SK-N-SH treated with all-trans-retinoic acid at 6 μM for 48 hours (cell line): ENCODE measurements at places on chromosomes 4 and X.

- ATAC-seq: no peak
Observed at GRCh38 chr4:126719852-126720251, 912.9 kb upstream of the INTU start.

GRCh38 chr4:87038837-87039615, 104.2 kb downstream of the AFF1 start:
- ATAC-seq: peak; percentile 99

GRCh38 chr4:167614866-167615265, 380.6 kb upstream of the SPOCK3 start:
- ATAC-seq: no peak

- ATAC-seq: no peak
Observed at GRCh38 chr4:164481306-164482091, 272.4 kb upstream of the SMIM31 start.

DNA sequence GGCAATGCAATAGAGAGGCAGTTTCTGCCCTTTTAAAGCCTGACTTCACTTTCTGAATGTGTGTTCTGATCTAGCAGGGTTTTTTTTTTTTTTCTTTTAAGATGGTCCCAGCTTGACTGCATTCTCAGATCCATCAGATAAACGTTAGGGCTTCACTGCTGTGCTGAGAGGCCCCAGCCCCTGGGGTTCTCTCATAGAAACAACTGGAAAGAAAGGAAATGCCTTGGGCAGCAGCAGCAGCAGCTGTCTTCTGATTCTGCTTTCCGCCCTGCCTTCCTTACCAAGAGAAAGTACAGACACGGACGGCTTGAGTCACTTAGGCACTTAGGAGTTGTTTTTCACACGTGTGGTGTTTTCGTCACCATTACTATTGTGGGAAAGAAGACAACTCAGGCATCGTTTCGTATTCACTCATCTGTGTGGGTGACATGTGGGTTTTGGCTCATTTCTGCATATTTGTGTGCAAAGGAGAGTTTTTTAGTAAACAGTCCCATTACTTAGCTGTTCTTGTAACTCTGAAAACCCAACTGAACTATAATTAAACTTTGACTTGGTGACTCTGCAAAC, 172.0 kb downstream of the PTTG2 start:
- peak; percentile 40 for ATAC-seq

DNA sequence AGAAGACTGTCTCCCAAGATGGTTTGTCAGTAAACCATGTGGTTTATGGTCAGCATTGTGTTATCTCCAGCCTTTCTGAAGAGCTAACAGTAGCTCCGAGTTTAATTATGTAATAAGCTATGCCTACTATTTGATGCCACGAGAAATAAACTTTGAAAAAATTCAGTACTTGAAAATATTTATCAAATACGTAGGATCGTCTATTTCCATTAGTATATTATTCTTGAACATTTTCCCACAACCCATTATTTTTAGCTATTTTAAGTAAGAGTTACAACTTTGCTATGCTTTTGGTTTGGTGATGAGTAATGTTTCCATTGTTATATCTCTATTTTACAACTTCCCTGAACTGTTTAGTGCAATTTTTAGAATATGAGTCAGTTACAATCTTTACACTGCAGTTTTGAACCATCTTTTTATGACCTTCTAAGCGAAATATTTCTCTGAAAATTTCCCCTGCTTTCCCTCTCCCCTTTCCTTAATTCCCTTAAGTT, 44.5 kb upstream of the TRIM2 start:
- peak; percentile 88 for ATAC-seq

GRCh38 chr4:98656443-98656842, 2.0 kb downstream of the TSPAN5 start:
- no peak for ATAC-seq

DNA sequence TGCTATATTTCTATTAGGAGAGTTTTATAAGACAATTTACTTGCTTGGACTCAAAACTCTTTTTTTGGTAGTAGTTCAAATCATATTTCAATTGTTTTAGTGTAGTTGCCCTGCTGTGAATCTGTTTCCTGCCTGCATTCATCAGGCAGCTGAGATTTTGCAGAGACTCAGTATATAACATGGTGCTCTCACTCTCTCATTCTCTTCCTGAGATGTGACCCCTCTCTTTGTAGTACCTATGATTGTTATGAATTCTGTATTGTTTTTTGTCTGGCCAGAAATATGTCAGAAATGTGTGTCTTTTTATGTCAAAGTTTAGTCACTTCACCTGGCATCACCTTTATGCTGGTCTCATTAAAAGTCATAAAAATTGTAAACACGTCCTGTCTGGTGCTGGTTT, 374.0 kb downstream of the RAPGEF2 start:
- no peak for ATAC-seq
